ENCODE measurements at places on chromosomes 7 and 10.

DNA sequence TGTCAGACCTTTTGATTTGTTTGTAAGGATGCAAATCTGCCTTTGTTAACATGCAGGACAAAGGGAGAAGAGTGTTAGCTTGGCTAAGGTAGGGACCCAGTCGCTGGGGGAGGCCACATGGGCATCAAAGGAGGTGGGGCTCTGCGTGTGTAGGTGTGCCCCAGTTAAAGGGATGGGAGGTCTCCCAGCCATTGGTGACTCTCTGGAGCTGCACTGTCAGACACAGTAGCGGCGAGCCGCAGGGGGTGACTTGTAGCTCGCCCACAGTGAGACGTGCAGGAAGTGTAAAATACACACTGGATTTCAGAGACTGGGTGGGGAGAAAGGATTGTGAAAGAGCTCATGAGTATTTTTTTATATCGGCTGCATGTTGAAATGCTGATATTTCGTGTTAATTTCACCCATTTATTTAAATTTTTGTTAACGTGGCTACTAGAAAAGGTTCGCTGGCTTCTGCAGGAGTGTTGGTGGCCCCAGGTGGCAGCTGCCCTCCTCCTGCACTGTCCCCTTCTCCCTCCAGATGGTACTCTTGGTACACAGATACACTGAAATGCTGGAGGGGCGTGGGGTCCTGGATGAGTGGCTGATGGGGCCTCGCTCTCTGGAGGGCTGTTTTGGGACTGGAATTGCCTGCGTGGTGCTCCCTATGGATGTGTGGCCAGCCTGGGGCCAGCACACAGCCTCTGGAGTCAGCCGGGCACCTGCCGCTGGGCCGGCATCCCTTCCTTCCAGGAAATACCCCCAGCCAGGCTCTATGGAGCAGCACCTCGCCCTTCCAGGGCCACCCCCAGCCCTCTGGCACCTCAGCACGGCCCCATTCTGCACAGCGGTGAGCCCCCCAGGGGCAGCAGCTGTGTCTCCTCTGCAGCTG is 59.2 kb downstream of the LHPP start:
- no peak for DNase-seq

DNA sequence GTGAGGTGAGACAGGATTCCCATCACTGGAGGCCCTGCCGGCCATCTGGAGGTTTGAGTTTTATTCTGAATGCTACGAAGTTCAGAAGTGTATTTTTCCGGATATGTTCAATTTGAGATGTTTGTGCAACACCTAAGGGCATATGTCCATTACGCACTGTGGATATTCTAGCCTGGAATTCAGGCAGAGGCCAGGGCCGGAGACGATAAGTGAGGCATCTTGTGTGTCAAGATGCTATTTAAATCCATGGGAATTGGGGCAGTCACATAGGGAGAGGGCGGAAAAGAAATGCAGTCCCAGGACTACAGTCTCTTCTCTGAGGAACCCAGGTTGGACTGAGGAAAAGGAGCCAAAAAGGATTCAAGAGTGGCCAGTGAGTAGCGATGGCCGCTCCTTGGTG is 1.9 kb upstream of the SUV39H2 start:
- no peak for DNase-seq

DNA sequence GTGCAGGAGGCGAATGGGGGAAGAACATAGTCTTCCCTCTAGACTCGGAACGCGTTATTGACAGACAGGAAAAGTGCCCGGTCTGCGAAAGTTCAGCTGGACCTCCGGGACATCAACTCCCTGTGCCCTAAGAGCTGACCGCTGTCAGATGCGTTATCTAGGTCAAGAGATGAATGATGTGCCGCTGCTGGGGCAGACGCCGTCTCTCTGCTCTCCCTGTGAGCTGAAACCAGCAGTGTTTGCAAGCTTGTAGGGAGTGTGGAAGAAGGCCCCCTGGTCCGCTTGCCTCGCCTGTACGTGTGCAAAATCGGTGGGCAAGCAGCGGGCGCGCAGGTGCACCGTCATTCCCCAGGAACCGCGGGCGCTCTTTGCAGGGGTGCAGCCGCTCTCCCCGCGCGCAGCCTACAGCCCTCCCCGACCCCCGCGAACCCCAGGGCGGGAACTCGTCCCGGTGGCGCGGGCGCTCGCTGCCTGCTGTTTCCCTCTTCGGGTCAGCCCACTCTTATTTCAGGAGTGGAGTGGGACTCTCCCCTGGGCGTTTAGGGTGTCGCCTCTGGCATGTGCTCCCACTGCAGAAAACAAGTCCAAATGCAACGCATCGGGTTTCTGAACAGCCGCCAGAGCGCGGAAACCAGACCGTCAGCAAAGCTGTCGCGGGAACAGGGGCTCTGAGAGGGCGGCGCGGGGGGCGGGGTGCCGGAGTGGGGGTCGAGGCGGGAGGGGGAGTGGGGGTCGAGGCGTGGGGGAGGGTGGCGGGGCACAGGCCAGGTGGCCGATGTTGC is 1.8 kb upstream of the PFKFB3 start:
- DNase-seq = no peak

GRCh38 chr10:31623466-31623865 is 304.4 kb downstream of the ZEB1 start:
- DNase-seq = no peak

- DNase-seq = no peak
Measured at GRCh38 chr7:64729089-64729848, 63.3 kb downstream of the ZNF107 start.

- no peak for DNase-seq
Measured at GRCh38 chr7:78496096-78496630, 697.6 kb downstream of the PHTF2 start.

- DNase-seq = no peak
Measured at GRCh38 chr7:17134786-17135185, 163.7 kb upstream of the AHR start.

- no peak for DNase-seq
Measured at GRCh38 chr7:128450409-128450808, 5.3 kb upstream of the HILPDA start.

DNA sequence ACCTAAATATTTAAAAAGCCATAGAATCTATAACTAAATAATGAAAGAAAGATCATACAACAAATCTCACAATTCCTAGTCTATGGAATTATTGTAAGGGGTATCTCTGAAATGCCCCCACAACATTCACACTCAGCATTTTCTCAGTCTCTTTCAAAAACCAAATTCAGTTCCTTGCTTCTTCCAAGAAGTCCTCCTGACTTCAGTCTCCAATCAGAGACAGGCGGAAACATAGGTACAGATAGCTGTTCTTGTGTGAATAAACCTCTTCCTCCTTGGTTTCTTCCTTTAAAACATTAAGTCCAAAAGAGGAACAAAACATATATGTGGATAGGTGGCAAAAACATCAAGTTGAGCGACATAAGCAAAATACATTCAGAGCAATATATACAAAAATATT is 13.9 kb upstream of the FBXW4 start:
- DNase-seq = no peak

DNA sequence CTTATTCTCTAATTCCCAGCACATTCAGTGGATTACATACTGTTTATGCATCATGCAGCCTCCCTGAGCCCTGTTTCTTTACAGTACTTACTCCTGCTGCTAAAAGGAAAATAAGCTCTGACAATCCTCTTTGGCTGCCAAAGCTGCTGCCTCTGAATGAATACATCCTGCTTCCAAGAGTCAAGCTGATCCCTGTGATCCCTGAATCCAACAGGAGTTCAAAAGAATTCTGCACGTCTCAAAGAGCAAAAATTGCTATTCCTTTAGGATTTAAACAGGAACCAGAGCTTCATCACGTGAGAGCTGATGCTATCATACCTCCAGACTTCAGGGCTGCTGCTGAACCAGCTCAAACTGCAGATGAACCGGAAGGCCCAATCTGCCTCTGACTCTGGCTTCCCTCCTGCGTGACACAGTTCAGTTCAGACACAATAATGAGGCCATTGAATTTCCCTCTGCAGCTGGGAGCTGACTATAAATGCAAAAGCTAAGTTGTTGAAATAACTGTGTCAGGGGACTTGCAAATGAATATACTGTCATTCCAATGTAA is 851.0 kb upstream of the PHF14 start:
- DNase-seq = peak; percentile 54

- no peak for DNase-seq
Measured at GRCh38 chr7:13197501-13197900, 510.1 kb downstream of the ARL4A start.

- no peak for DNase-seq
Measured at GRCh38 chr7:2553831-2554581, 1.3 kb downstream of the BRAT1 start.

- no peak for DNase-seq
Measured at GRCh38 chr10:43594944-43595589, 11.2 kb upstream of the ZNF485 start.

DNA sequence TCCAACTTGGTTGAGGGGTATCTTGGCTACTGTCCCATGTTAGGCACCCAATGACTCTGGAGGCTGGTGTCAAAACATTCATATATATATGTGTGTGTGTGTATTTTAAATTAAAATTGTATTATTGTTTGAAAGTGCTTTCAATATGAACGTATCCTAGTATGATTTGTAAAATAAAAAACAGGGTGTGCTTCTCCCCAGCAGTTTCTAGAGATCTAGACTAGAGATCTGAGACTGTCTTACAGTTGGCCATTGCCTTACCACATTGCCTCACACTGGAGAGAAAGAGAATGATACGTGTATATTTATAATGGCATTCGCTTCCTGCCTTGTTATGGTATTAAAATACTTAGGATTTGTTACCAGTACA is 1.2 kb downstream of the BAG3 start:
- DNase-seq = peak; percentile 10

DNA sequence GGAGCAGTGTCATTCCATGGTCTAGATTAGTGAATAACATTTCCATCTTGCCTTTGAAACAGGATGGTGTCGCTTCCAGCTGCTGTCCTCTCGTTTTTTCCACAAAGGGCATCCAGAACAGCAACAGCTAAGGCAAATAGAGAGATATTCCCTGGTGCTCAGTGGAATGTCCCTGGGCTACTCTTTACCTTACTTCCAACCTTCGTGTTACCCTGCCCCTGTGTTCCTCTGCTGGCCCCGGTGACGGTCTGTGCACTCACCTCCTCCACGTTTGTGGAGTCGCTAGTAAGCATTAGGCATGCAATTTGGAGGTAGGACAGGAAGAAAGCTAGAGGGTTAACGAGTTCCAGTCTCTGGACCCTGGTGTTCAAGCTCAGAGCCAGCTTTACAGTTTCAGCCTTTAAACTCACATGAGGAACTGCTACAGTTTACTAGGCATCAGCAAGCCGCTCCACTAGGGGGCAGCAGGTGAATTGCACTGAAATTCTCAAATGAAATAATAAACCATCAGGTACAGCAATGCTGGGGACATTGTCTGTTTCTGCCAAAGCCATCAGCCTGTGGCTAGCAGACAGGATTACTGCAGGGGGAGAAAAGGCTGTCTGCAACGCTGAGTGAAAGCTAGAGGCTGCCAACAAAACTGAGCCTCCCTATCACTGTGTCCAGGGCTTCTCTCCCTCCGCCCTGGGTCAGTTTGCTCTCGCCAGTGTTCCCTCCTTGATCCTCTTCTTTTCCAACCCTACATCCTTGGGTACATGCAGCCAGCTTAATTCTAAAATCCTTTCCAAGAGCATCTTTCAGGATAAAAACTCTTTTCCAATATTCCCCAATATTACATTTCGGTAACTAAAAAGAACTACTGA is 9.0 kb downstream of the MRPL32 start:
- DNase-seq = peak; percentile 58

DNA sequence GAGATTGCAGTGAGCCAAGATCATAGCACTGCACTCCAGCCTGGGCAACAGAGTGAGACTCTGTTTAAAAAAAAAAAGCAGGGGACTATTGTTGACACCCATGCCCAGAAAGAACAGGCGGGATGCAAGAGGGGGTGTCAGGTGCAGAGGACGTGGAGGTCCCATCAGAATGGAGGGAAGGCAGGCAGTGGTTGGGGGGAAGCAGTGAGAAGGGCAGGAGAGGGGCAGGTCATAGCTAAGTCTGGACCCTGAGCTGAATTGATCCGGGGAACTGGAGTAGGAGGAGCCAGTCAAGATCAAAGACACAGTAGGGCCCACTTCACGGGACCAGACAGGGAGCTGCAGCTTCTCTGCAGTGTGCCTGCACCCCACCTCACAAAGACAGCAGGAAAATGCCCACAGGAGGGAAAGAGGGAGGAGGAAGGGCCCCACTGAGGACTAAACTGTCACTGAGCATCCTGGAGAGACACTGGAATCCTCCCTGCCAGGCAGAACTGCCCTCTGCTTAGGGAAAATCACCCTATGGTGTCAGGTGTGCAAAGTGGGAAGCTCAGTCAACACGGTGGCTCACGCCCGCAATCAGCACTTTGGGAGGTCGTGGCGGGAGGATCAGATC is 27.3 kb upstream of the ECHDC3 start:
- DNase-seq = no peak

GRCh38 chr7:92784935-92785334 is 51.4 kb downstream of the CDK6 start:
- no peak for DNase-seq

- no peak for DNase-seq
Measured at GRCh38 chr10:23368816-23369640, 24.4 kb upstream of the C10orf67 start.

DNA sequence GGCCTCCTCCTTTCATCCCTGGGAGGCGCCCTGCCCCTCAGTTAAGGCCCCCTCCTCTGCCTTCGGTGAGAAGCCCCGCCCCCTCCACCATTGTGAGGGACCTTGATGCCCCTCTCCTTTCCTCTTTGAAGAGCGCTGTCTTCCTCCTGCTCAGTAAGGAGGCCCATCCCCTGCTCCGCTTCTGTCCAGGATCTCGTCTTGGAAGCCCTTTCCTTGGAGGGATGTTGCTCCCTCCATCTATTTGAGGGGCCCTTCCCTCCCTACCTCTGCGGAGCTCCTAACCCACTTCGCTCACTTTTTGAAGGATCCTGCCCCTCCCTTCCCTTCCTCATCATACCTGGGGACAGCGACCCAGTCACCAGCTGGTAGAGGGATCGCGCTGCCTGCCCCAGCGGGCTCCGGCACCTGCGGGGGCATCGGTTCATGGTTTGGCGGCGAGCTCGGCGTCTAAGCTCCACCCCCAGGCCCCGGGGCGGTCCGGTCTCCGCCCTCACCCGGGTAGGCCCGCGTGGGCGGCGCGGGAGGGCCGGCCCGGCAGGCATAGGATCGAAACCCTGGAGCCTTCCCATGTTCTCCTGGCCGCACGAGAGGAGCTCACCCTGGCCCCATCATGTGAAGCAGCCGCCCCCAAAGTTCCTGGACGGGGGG is 4.1 kb downstream of the KCNIP2 start:
- DNase-seq = peak; percentile 43

- no peak for DNase-seq
Measured at GRCh38 chr7:95730493-95731280, 41.7 kb upstream of the DYNC1I1 start.

- no peak for DNase-seq
Measured at GRCh38 chr7:37690206-37690605, 6.6 kb downstream of the GPR141 start.

DNA sequence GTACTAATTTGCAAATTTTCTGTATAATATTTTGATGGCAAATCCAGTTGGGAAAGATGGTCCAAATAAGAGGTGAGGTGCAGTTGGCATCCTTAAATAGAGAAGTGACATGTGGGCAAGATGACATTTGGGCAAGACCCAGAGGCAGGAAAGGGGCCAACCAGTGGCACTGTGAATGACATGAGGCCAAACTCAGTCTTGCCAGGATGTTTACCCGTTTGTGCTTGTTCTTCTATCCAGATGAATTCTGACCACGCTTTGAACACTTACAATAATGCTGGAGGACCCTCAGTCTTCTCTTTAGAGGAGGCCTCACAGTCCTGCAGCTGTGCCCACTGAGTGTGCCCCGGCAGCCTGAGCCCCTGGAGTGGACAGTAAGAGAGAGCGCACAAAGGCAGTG is 45.1 kb downstream of the KCNMA1 start:
- DNase-seq = no peak
